ENCODE measurements at places on chromosomes 6 and 20. TPM values are rescaled to one million over a fixed set of nuclear protein-coding genes. Genes with fewer than 3 reads are reported as not detected.

Gene HLA-DOA
- total RNA-seq, result 2.1 TPM

Gene HTR1E
- not detected for total RNA-seq

Gene DDO
- 2.0 TPM for total RNA-seq

Gene ANKS1A
- 18.2 TPM for total RNA-seq

Gene PDYN
- not detected for total RNA-seq

Gene SLC35F1
- total RNA-seq, result 2.5 TPM

Gene TNNC2
- 4.8 TPM for total RNA-seq

Gene NFYA
- total RNA-seq, result 28.6 TPM

Gene SSTR4
- not detected for total RNA-seq

Gene PRR18
- total RNA-seq, result not detected

Gene CDYL
- total RNA-seq, result 40.0 TPM

Gene PRICKLE4
- 3.3 TPM for total RNA-seq

Gene EPPIN
- total RNA-seq, result not detected

Gene B3GAT2
- total RNA-seq, result under 0.01 TPM

Gene SNAP25
- total RNA-seq, result 0.32 TPM

Gene RCAN2
- total RNA-seq, result 14.9 TPM

Gene SNAP91
- total RNA-seq, result not detected

Gene CST3
- 699 TPM for total RNA-seq

Gene PFDN6
- total RNA-seq, result 28.6 TPM

Gene EYS
- total RNA-seq, result 1.3 TPM

Gene TRAPPC3L
- total RNA-seq, result 0.80 TPM

Gene HMGN3
- 61.1 TPM for total RNA-seq

Gene KLHDC3
- 91.4 TPM for total RNA-seq

Gene DAAM2
- 41.3 TPM for total RNA-seq

Gene CDSN
- 0.59 TPM for total RNA-seq

Gene CD93
- 36.5 TPM for total RNA-seq

Gene HLA-DQB2
- total RNA-seq, result 1.5 TPM

Gene DNAH8
- under 0.01 TPM for total RNA-seq

Gene ADGRB3
- total RNA-seq, result 2.3 TPM

Gene RSPO3
- total RNA-seq, result 23.3 TPM

Gene AKAP12
- total RNA-seq, result 368 TPM

Gene DNMT3B
- 1.8 TPM for total RNA-seq

Gene PROKR2
- not detected for total RNA-seq

Gene ZKSCAN8
- total RNA-seq, result 22.9 TPM

Gene TTLL9
- 0.98 TPM for total RNA-seq

Gene RSPH3
- total RNA-seq, result 14.9 TPM

Gene FOXP4
- 11.0 TPM for total RNA-seq

Gene RAD21L1
- total RNA-seq, result not detected

Gene PTGIS
- 41.0 TPM for total RNA-seq

All from breast epithelium (tissue), 4 donors.